ENCODE measurements at places on chromosomes 4 and X.

DNA sequence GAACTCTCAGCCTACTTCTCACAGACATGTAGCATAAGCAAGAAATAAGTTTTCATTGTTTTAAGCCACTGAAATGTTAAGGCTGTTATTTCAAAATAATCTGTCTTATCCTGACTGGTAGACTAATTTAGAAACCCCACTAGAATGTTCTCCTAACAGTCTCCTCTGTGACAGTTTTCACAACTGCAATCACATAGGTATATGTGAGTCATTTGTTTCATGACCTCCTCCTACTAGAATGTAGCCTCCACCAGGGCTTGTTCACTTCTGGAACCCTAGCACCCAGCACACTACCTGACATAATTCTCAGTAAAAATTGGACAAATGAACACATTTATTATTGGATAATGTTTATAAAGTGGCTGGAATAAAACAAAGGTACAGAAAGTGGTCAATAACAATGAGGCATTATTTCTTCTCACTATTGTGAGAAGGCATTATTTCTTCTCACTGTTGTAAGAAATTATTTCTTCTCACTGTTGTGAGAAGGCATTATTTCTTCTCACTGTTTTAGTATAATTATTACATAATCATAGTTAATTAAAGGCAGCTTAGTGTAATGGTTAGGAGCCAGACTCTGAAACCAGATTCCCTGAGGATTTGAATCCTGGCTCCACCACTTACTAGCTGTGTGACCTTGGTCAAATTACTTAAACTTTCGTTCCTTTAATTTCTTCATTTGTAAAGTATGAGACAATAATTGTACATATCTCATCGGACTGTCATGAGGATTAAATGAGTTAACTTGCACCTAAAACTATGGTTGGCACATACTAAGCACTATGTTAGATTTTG is 251.5 kb downstream of the RASL11B start:
- no peak for DNase-seq

GRCh38 chrX:13464599-13465275 is 104.7 kb upstream of the EGFL6 start:
- DNase-seq: no peak

GRCh38 chr4:15186806-15187205 is 184.5 kb downstream of the CPEB2 start:
- no peak for DNase-seq

DNA sequence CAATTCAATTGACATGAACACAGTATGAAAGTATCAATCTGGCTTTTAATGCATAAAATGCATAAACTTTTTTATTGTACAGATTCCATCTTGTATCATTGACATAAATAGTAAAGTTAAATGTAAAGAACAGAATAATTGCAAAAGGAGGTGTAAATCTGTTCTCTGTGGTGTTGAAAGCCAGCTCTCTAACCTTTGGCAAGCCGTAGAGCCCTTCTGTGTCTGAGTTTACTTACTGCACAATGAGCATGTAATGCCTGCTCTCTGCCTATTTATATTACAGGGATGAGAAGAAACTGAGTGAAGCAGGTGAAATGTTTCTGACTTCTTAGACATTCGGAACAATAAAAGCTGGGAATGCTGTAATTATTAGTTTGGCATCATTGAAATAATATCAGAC is 389.3 kb upstream of the EPHA5 start:
- no peak for DNase-seq

DNA sequence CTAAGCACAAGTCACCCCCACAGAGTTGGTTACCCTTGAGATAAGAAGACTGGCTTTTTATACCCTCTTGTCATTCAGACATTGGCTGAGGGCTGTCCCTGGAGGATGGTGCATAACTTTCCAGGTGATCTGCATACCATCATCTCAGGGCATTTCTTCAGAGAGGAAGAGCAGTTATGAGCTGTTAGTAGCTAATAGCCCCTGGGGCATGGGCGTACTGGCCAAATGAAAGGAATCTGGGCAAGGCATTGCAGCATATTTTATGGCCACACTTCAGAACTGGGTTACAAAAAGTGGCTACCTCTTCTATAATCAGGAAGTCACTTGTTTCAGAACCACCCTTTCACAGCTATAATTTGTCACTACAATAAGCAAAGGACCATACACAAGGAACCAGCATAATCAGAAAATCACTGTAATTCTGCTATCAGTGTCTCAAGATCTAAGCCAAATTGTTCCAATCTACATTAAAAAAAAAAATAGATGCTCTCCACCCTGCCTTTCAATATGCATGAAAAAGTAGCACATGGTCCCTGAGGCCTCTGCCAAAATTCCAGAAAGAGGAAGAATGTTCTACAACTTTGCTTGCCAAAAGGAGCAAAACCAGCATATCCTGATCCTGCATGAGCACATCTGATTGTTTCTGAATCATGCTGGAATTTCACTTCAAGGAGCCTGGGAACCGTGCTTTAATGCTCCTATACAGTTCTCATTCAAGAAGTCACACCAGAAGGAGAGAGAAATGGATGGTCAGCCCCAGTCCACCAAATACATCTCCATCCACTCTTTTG is 92.0 kb downstream of the TMEM144 start:
- no peak for DNase-seq

- peak; percentile 41 for DNase-seq
Observed at GRCh38 chr4:123649645-123650391, 253.2 kb downstream of the SPRY1 start.

- DNase-seq: no peak
Observed at GRCh38 chr4:38390969-38391545, 272.9 kb upstream of the KLF3 start.

- no peak for DNase-seq
Observed at GRCh38 chr4:106551724-106552123, 183.1 kb upstream of the GIMD1 start.

DNA sequence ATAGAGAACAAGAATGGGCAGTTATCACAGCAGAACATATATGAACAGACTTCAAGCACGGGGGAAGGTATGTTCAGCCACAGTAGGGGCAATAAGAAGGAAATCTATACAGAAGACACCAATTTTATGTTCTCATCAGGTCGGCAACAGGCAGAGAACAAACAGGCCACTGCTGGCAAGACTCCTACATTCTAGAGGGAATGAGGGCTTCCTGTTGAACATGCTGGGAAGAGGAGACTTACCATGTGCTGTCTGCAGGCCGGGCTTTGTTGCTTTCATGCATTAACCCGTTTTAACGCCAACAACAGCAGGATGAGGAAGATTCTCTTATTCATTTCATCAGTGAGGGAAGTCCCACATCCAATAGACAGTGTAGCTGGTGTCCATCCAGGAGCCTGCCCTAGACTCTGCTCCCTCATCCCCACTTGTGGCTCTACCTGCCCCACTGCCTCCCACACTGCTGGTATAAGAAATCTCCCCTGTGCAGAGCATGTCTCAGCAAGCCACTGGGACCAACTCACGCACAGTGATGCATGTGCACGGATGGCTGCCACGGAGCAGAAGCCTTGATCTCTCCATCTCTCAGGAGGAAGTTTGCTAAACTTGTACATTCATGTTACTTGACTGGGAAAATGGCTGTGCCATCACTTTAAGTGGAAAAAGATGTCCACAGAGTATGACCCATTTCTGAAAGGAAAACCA is 84.5 kb downstream of the ACOX3 start:
- no peak for DNase-seq

Data from SW480 (cell line).